ENCODE measurements at places on chromosomes 2 and 18.

- DNase-seq: no peak
Measured at GRCh38 chr2:109352898-109353689, 224.1 kb downstream of the SH3RF3 start.

DNA sequence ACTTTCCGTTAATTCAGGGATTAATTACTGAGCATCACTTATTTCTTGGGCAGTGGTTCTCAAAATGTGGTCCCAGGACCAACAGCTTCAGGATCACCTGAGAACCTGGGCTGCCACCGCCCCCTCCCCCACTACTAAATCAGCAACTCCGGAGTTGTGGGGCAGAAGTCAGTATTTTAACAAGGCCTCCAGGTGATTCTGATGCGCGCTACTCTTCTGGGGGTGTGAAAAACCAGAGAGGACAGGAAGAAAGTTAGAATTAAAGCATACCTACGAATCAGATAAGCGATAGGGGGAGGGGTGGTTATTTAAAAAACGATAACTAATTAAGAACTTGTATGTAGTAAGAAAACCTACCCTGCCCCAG lies 319 bp downstream of the ZSCAN30 start:
- peak; percentile 40 for DNase-seq

GRCh38 chr18:58013241-58014211 lies 30.5 kb upstream of the NEDD4L start:
- no peak for DNase-seq

- peak; percentile 14 for DNase-seq
Measured at GRCh38 chr18:23994361-23994902, 20.1 kb upstream of the TTC39C start.

DNA sequence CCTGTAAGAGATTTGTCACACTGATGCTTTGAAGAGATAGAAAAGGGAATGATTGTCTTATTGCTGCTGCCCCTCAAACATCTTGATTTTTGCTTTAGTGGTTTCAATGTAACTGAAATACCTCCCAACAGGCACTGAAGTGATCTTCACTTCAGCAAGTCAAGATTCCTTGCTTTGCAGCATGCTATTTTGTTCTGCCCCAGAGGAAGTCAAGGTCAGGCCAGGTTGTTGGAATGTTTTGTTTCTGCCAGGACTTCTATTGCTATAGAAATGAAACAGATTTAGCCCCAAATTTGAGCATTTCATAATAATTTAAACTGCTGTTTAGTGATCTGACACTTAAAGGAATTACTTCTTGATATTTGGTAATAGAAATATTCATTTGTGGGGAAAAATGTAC lies 277.6 kb downstream of the ZNF804A start:
- no peak for DNase-seq

All from CD4-positive, alpha-beta T cell treated with Interferon gamma for 1 hour (primary cell).